ENCODE measurements at places on chromosomes 5 and 9. TPM values are rescaled to one million over a fixed set of nuclear protein-coding genes. Genes with fewer than 3 reads are reported as not detected.

DNA sequence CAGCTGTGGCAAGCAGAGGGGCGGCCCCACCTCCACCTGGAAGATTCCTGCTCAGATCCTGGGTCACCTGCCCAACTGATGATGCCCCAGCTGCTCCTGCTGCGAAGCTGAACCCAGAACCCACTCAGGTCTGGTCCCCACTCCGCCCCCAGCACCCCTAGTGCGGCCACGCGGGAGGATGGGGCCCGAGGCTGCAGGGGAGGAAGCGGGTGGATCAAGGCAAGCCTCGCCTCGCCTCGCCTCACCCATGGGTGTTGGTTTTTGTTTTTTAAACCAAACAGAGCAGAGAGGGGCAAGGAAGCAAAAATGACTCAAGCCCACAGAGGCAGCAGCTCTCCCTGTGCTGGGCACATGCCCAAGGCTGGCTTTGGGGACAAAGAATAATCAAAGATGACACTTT is 23.2 kb downstream of the ABO start:
- no peak for DNase-seq

- DNase-seq: no peak
Measured at GRCh38 chr5:90534922-90535321, 5.5 kb upstream of the LYSMD3 start.

DNA sequence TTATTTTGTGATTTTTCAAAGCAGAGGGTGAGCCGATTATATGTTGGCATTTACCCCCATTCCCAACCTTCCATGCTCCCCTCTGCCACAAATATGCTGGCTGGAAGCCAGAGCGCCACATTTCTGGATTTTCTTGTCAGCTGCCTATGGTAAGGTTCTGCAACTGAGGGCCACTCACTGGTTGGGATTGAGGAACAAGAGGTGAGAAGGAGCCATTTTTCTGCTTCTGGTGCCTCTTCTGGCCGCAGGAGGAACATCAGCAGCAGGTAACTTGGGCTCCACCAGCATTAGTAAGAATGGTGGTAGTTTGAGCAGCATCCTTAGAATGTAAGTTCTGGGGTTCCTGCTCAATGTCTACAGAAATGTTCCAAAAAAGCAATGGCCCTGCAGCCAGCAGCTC is 159.5 kb upstream of the MAST4 start:
- no peak for DNase-seq

DNA sequence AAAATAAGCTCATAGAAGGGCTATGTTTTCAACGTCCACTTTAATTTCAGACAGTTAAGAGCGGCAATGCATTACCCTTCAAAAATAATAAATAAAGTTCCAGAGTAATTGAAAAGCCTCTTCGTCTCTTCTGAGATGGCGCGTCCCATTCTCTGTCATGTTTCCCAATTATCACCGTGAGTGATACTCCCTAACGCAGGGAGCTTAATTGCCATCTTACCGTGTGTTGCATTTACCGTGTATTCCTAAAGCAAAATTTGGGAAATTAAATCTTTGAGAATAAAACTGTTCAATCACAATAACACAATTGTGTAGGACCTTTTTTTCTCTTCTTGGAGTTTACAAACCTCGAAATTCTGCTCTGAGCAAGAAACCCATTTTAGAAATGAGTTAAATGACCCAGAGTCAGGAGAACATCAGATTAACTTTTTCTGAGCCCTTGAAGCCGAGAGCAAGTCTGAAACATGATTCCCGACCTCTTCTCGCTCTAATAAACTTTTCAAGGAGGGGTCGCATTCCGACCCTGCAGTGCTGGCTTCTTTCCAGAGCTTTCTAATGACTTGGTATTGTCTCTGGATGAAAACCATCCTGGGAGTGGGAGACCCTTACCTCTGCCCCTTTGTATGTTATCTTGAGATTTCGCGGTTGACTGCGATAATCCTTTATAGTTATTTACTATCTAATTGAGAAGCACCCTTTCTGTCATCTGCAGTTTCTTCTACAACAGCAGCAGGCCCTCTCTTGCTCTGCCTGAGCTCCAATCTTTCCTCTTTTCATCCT is 251.5 kb downstream of the FSTL4 start:
- DNase-seq: no peak

GRCh38 chr9:81462801-81463200 is 226.5 kb downstream of the TLE1 start:
- no peak for DNase-seq

DNA sequence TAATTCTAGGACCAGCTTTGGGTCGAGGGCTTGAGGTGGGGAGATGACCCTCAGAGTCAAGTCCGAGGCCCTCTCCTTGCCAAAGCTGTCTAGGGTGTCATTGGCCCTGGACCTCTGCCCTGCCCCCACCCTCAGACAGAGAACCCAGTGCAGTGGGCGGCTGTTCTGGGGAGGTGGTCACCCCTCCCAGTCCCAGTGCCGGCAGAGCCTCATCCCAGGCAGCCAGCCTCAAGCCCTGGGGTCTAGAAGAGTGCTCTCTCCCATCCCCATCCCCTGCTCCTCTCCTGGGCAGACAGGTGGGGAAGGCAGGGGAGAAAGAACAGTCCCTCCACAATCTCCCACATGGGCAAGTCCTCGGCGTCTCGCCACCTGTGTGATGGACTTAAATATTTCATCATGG is 7.0 kb downstream of the NTNG2 start:
- no peak for DNase-seq

- peak; percentile 91 for DNase-seq
Measured at GRCh38 chr5:17216176-17216973, 1.1 kb upstream of the BASP1 start.

GRCh38 chr5:124238350-124238749 is 508.1 kb downstream of the ZNF608 start:
- DNase-seq: no peak

DNA sequence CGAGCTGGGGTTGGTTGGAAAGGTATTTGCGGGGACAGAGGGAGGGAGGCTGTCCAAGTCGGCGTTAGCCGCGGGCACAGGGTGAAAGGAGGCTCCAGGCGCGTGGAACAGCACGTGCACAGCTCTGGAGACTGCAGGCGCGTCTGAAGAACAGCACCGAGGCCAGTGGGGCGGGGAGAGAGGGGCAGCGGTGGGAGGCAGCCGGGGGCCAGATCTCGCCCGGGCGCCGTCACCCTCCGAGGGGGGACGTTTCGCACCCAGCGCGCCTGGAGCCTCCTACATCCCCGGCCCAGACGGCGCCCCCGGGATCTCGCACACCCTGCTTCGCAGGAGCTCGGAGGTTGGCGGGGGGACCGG is 79.6 kb downstream of the NTNG2 start:
- no peak for DNase-seq

- DNase-seq: no peak
Measured at GRCh38 chr9:2424619-2425033, 197.0 kb upstream of the VLDLR start.

- no peak for DNase-seq
Measured at GRCh38 chr5:169290895-169291294, 10.0 kb downstream of the SLIT3 start.

GRCh38 chr5:178577944-178578343 is 12.2 kb downstream of the COL23A1 start:
- no peak for DNase-seq

DNA sequence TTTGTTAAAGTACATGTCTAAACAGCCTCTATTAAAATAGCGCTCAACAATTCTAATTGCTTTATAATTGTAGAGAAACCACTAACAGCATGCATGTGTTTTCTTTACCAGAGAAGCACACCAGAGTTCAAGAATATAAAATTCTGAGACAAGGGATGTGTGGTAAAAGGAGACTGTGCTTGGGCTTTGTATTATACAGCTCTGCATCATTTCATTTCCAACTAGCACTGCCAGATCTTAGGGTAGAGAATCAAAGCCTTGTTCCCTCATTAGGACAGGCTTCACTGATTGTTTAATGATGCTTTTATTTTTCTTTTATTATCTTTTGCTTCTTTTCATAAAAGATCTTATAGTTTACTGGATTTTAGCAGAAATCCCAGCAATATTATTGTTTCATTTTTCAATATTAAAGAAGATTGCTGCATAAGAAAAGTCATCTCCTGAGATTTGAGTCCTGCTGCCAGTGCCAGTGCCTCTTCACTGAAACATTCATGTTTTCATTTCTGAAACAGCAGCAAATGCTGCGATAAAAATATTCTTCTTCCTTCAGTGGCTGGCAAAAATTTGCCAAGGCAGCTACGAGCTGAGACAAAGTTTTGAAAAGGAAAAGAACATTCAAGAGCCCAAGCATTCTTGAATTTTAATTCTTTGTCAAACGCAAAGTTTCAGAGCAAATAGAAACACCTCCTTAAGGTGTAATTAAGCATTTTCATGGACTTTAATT is 491.0 kb upstream of the PIK3R1 start:
- DNase-seq: no peak

DNA sequence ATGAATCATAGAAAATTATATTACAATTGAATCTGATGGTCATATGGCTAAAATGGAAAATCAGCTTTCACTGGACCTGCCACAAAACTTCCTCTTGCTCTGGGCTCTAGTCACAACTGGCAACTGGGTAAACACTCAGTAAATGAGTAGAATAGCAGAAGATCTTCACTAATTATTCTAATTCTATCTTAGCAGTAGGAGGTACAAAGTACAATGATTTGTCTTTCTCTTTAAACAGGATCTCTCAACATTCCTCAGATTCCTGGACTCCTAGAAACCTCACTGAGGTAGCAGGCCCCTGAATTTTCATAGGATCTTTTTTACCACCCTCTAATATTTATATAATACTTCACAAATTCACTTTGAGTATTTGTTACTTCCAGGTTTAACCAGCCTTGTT is 239.9 kb upstream of the SMARCA2 start:
- DNase-seq: no peak

DNA sequence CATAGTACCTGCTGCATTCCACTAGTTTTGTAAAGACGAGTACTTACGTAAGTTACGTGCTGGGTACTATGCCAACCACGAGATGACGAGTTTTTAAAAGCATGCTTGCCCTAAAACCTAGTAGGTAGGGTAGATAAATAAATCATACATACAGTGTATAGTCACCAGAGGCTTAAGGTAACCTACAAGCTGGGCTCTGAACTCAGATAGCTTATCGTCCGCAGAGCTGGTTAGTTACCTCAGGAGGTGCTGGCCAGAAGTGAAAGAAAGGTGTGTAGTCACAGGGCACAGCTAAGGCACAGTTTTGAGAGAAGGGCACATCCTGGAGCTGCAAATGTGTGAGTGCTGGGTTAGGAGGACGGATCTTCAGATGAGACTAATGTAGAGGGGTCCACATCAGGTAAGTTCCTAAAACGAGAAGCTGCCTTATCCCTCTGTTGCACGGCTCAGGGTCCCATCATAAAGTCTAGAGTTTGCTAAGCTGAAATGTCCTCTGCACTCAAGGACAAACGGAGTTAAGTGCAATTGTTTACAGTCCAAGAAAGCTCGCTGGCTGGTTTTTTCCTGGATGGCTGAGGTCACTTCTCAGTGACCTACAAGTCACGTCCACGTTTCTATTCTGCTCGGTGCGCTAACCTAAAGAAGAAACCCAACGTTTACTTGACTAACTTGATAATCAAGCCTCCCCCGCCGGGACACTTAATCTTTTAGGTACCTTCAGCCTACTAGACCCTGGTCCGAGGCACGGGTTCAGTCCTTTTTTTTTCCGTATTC is 1.1 kb upstream of the SNX24 start:
- DNase-seq: no peak

Gene AQP7
- total RNA-seq: 4.6 TPM

Gene INSL4
- total RNA-seq: not detected

Gene HK3
- total RNA-seq: 16.9 TPM

Gene FXN
- total RNA-seq: 9.3 TPM

Gene LCN1
- not detected for total RNA-seq
